ENCODE measurements at places on chromosomes 7 and 10. TPM values are rescaled to one million over a fixed set of nuclear protein-coding genes. Genes with fewer than 3 reads are reported as not detected.

UMAD1 gene
- total RNA-seq, result 14.5 TPM

GRCh38 chr7:17289074-17289645 is 9.3 kb upstream of the AHR start:
- DNase-seq, result no peak

DNA sequence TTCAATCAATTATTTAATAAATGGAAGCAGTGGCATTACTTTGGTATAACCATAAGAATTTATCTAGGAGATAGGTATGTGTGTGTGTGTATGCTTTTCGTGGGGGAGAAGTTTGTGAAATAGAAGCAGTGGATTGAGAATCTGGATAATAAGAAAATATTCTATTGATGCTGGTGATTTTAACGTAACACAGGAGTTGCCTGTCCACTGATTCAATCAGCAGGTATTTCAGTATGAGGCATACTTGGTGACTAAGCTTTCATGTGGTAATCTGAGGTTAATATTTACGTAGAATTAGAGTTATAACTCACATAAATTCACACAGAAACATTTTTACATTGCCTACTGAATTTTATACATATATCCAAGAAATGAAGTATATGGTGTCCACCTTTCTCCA is 568.0 kb downstream of the ZWINT start:
- DNase-seq, result no peak

DNA sequence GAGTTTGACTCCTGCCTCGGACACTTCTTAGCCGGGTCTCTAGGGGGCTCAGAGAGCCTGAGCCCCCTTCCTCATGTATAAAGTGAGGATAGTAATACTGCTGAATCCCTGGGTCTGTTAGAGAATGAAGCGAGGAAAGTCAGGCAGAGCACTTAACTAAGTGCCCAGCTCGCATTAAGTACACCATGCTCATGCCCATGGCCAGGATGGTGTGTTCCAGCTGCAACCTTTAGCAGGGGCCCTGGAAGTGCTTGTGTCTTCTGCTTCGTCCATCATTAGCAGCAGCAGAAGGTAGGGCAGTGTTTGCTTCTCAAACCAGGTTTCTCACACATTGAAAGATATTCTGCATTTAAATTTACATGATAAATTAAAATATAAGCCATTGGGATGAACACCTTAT is 27.3 kb upstream of the WDFY4 start:
- no peak for DNase-seq

RPEL1 gene
- not detected for total RNA-seq

- DNase-seq, result no peak
These were observed 98.2 kb upstream of the IMMP2L start for GRCh38 chr7:111660478-111660877.

- DNase-seq, result no peak
These were observed 64.4 kb downstream of the PROSER2 start for GRCh38 chr10:11887381-11888227.

DNA sequence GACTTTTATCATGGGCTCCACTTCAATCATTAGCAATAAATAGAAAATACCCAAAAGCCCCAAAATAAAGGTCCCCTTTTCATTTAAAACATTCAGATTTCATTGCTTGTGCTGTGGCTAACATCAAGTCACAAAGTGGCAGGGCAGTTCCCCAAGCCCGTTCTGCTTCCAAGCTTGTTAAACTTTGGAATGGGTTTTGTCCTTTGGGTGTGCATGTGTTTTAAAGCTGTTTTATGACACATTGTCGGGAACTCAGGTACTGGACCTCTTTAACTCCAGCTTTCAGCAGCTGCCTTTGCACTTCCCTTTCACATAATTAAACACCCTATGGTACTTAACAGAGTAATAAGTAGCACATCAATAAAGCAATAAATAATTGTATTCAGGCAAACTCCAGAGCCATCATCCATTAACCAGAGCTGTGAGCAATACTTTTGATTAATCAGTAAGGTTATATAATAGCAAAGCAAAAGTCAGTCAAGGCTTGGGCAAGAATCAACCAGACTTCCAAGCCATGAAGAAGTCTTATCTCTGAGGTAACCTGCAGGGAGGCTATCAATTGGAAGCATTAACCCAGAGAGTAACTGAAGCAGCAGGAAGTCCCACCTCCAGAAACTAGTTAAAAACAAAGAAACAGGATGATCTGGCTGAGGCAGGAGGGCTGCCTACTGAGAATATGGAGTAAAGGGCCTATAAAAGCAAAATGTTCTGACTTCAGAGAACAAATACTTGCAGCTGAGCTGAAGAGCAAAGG is 56.1 kb upstream of the ARID5B start:
- DNase-seq, result no peak

DNA sequence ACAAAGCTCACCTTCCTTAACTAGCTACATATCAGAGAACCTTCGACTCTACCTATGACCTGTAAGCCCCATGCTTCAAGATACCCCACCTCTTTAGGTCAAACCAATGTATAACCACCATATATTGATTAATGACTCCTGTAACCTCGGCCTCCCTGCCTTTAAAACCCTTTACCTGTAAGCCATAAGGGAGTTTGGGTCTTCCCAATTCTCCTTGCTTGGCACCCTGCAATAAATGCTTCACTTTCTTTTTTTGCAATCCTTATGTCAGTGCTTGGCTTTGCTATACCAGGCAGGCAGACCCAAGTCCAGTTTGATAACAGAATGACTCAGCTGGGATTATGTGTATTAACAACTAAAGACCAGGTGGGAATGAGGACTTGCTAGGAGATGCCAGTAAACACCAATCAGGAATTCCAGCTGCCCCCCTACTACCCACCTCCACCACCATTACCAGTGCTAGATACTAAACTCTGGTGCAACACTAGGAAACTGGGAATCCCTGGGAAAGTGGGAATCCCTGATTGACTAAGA is 22.0 kb upstream of the SLC35G1 start:
- DNase-seq, result no peak

DNA sequence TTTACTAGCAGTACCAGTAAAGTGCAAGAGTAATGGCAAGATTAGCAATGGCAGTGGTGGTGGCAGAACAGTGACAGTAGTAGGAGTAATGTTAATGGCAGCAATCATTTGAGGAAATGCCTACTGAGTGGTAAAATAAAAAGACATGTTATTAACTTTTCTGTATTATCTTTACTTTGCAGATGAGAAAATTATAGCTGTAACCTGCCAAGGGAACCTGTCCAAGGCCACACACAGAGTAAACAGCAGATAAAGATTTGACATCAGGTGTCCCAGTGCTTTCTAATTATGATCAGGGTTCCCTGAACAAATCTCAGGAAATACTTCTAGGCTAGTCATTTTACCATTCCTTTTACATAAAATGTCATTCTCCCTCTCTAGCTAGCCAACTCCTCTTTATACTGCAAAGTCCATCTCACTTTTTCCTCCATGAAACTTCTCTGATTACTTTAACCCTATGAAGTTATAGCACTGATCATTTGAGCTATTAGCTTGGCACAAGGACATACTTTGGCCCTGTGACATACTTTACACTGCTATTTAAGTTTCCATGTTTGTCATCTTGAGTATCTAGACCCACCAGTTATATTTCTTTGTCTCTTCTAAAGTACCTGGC is 219.1 kb downstream of the TAX1BP1 start:
- no peak for DNase-seq

DNA sequence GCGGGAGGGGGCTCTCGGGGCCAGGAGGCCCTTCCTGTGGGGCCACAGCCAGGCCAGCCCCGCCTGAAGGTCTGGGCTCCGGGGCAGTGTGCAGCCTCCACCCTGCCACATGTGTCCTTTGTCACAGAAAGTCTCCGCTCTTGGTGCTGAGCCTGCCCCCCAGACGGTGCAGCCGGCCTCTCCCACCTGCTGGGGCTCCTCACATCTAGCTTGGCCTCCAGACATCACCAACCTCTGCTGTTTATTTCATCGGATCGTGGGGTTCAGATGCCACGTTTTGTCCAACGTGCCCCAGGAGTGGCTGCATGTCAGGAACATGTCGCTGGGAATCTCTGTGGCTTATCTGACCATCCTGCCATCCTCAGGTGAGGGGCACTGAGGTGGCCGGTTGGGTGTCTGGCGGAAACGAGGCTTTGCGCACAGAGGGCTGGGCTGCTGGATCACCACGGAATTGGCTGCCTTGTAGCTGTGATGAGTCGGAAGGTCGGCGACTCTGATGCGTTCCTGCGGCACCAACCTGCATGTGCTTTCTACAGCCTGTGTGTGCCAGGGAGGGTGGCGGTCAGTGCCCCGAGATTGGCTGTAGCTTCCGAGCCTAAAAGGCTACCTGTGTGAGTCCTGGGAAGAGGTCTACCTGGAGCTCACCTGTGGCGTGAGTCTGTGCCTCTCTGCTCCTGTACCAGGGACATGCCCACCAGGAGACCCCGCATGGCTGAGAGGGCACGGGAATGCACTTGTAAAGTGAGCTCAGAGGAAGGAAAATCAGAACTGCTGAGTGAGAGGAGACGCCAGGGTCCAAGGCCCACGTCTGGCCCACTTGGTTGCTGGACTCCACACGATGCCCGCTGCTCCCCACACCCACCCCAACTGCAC is 316.4 kb downstream of the DNAJB6 start:
- DNase-seq, result no peak

DNA sequence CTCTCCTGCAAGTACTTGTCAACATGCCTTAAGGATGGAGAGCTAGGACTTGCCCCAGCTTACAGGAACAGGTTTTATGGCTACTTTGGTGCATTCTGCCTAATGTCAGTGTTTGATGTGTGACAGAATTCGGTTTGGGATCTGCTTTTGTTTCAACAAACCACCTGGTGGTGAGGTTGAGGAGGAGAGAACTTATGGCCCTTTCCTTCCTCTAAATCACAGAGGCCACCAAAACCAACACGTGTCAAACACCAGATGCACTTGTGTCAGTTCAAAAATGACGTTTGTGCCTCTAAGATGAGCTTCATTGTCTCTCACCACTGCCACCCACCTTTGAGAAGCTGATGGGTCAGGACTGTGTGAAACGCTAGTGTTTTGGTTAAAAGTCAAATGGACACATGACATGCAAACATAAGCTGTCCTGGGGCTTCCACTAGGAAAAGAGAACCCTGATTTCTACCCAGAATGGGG is 83.9 kb downstream of the OSBPL3 start:
- peak; percentile 95 for DNase-seq

DNA sequence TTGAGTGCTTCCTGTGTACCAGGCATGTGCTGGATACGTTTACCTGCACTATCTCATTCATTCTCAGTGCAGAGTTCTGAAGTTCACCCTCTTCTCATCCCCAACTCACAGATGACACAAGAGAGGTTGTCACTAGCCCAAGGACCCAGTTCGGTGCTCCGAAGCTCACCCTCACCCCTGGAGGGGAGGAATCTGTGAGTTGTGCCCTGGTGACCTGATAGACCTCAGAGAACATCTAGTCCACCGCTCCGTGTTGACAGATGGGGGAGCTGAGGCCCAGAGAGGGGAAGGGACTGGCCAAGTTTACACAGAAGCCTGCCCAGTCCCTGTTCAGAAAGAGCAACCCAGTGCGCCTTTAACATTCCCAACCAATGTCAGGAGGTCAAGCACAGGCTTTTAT is 44.8 kb upstream of the EMX2 start:
- DNase-seq, result no peak

CCDC186 gene
- total RNA-seq, result 12.6 TPM

GRCh38 chr7:112745635-112746034 is 44.6 kb downstream of the TMEM168 start:
- DNase-seq, result no peak

CH25H gene
- total RNA-seq, result not detected

GRCh38 chr10:23157239-23157681 is 34.9 kb upstream of the PTF1A start:
- DNase-seq, result no peak

DNA sequence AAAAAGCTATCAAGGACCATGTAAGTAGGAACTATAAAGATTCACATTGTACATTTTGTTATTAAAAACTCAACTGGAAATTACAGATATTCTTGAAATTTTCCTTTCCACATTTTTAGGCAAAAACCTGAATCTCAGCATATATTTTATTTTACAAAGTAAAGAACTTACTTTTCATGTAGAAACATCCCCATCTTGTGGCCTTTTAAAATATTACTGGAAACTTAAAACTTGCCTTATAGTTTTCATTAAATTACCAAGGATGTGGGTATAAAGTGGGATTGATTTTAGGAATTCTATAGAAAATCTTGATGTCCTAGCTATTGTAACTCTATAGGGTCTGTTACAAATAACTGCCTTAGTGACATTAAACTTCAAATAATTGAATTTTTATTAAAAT is 10.6 kb downstream of the DBF4 start:
- peak; percentile 42 for DNase-seq

REEP3 gene
- 7.5 TPM for total RNA-seq

GRCh38 chr7:125573126-125573525 is 643.5 kb upstream of the POT1 start:
- DNase-seq, result no peak

PPP1R17 gene
- not detected for total RNA-seq

GRCh38 chr10:78656417-78657162 is 412.2 kb upstream of the ZMIZ1 start:
- DNase-seq, result no peak

- no peak for DNase-seq
These were observed 3.1 kb downstream of the ANKRD22 start for GRCh38 chr10:88848499-88848898.

VPS50 gene
- 20.0 TPM for total RNA-seq

DNA sequence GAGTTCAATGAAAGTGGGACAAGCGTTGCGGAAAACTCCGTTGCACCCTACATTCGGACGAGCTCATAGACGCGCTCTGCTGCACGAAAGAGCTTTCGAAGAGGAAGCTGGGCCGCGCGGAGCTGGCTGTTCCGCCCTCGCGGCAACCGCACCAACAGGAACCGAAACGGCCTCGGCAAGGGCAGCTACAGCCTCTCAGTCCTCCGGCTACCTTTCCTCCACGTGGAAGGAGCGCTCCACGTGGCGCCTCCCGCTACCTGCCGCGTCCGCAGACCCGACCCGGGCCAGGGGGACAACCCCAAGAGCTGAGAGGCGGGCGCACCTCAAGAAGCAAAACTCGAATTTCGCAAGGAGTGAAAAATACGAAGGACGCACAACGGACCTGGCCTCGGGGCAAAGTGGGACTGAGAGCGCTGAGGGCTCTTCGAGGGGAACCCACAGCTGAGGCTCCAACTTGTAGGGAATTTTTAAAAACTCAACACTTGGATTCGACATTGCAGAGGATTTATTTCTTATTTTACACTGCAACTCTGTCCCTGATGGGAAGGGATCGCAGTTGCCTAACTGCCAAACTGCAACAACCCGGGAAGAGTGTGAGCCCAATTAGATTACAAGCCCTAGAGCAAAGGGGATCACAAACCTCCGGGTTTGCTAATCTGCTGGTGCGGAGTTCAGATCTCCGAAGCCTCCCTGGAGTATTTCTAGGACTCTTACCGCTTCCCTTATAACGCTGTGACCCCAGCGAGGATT is 1.4 kb downstream of the HPSE2 start:
- DNase-seq, result peak; percentile 61

CALML3 gene
- not detected for total RNA-seq

DNA sequence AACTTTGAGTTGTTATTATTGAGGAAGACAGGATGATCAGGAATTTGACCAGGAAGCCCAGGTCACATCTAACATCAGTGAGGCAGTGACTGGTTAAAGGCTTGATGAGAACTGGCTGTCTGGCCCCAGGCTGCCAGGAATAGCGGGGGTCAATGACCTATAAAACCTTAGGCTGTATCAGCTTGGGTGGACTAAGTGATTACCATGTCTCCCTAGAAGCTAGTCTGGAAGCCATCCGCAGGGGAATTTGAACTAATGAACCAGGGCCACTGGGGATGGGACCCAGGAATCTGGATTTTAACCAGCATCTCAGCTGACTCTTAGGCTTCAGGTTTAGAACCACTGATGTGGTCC is 56.6 kb downstream of the BPGM start:
- no peak for DNase-seq

GRCh38 chr10:133618851-133619250 is 7.7 kb downstream of the FRG2B start:
- no peak for DNase-seq

Data from OCI-LY7 (cell line).